ENCODE measurements at places on chromosomes 1 and 21.

- no peak for DNase-seq
- no peak overlapping the region for H3K27ac ChIP-seq
- no peaks in the 10 kb centered on the region for H3K36me3 ChIP-seq
- no peaks in the 10 kb centered on the region for H3K4me1 ChIP-seq
- no peak overlapping the region for H3K4me3 ChIP-seq
- H3K27me3 ChIP-seq, result no peaks in the 10 kb centered on the region
Measured at GRCh38 chr1:78303620-78304019, 187.2 kb upstream of the PTGFR start.

GRCh38 chr1:68112835-68113243 is 62.4 kb upstream of the DIRAS3 start:
- peaks cover 5% of the 10 kb centered on the region for H3K4me1 ChIP-seq
- no peaks in the 10 kb centered on the region for H3K36me3 ChIP-seq
- no peak overlapping the region for H3K4me3 ChIP-seq
- no peak for DNase-seq

DNA sequence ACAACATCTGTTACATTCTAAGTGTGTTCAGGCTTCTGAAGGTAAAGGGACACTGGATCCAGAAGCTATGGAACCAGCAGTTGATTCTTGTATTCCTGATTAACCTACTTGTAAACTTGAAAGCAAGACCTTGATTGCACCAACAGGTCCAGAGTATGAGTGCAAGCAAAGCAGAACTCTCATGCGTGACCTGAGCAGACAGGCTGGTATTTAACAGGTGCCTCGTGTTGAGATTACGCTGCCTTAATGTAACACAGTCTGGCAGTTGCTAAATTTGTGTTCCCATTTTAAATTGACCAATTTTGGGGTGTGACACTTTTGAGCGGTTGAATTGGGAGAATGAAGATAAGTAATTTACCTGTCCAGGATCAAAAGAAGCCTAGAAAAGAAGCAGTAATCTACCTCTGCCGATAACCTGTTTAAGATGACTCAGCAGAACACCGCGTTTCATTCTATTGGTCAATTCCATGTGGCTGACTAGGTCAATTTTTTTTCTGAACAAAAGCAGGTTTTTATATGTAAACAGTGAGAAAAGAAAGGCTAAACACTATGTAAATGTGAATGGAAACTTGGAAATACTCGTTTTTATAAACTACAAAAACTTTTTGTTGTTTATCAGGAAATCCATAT is 147.6 kb downstream of the DYRK1A start:
- DNase-seq, result no peak
- no peak overlapping the region for H3K27ac ChIP-seq
- H3K4me3 ChIP-seq, result no peak overlapping the region
- H3K4me1 ChIP-seq, result no peaks in the 10 kb centered on the region
- peaks cover 28% of the 10 kb centered on the region for H3K36me3 ChIP-seq

DNA sequence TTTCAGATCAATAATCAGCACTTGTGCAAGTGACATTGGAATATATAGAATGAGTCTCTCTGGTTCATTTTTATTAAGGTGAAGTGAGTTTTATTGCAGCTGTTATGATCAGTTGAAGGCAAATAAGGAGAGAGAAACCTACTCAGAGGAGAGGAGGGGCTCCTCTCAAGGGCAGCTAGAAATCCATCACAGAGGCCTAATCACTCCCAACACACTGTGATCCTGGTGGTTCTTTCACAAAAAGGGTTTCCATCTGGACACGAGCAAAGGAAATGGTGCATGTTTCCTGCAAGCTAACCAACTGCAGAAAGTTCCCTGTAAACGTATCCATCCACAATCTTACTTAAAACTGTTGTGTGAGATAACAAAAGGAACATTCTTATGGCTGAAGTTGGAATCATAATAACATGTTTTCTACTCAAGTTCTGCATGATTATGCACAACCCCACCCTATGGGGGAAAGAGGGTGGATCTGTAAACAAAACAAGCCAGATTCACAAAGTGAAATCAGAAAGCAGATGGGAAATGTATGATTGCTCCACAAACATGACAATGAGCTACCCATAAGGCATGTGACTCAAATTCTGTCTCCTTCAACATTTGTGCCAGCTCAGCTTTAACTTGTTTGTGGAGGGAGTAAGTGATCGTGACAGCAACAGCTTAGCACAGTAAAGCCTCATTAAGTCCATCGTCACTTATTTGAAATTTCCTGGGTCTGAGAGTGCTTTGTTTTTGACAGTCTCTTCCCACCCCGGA is 141.2 kb upstream of the ST6GALNAC5 start:
- no peak overlapping the region for H3K27ac ChIP-seq
- peaks cover 2% of the 10 kb centered on the region for H3K4me1 ChIP-seq
- H3K4me3 ChIP-seq, result no peak overlapping the region
- no peaks in the 10 kb centered on the region for H3K36me3 ChIP-seq

DNA sequence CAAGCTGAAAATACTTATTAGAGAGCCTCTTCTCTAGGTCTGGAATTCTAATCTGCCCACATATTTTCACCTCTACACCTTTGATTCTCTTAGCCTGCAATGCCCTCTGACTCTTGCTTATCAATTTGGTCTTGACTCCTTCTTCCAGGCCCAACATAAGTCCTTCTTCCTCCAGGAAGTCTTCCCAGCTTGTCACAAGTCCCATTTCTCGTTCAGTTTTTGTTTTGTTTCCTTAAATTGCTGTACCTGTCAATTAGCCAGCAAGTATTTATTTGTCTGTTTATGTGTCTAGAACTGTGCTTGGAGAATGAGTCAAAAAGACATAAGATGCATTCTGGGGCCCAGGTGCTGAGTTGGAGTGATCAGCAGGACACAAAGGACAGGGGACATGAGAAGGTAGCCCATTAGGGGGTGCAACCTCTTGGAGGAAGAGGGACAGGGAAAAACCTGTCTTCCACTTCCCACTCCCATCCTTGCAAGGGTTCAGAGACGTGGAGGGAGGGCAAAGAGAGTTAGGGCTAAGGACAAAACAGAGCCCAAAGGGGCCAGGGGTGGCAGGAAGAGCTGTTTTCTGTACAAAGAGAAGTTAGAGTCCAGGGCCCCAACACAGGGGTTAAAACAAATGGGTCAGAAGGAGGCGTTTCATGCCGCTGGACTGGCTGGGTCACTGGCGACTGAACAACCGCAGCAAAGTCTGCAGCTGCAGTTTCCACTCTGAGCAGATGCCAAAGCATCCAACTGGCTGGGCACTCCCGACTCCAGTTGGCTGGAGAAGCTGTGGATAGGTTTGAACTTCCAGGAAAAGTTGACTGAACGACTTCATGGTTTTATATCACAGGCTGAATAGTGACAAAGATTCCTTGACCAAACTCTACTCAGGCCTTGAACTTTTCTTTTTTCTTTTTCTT is 10.7 kb upstream of the CNR2 start:
- no peak overlapping the region for H3K4me3 ChIP-seq
- no peak overlapping the region for H3K27ac ChIP-seq
- no peaks in the 10 kb centered on the region for H3K36me3 ChIP-seq
- H3K4me1 ChIP-seq, result no peaks in the 10 kb centered on the region

- no peaks in the 10 kb centered on the region for H3K27me3 ChIP-seq
- H3K4me1 ChIP-seq, result no peaks in the 10 kb centered on the region
- no peak for DNase-seq
- no peaks in the 10 kb centered on the region for H3K36me3 ChIP-seq
Measured at GRCh38 chr1:239682960-239683359, 296.6 kb downstream of the CHRM3 start.
